Activated naive CD4-positive, alpha-beta T cell (primary cell): ENCODE measurements at places on chromosomes 1 and 21.

- no peak for DNase-seq
Measured at GRCh38 chr1:245679821-245680780, 525.3 kb downstream of the KIF26B start.

GRCh38 chr1:86324130-86324822 lies 71.8 kb downstream of the ODF2L start:
- no peak for DNase-seq

GRCh38 chr1:219534991-219535390 lies 77.9 kb downstream of the ZC3H11B start:
- DNase-seq = no peak

- no peak for DNase-seq
Measured at GRCh38 chr1:231628207-231628876, 1.8 kb downstream of the DISC1 start.

GRCh38 chr1:100415498-100415778 lies 63.1 kb downstream of the CDC14A start:
- no peak for DNase-seq

- no peak for DNase-seq
Measured at GRCh38 chr1:113190930-113191329, 117.9 kb downstream of the LRIG2 start.

- DNase-seq = no peak
Measured at GRCh38 chr1:27397749-27398148, 5.3 kb downstream of the GPR3 start.

GRCh38 chr1:20154301-20154831 lies 15.2 kb downstream of the PLA2G2F start:
- no peak for DNase-seq

DNA sequence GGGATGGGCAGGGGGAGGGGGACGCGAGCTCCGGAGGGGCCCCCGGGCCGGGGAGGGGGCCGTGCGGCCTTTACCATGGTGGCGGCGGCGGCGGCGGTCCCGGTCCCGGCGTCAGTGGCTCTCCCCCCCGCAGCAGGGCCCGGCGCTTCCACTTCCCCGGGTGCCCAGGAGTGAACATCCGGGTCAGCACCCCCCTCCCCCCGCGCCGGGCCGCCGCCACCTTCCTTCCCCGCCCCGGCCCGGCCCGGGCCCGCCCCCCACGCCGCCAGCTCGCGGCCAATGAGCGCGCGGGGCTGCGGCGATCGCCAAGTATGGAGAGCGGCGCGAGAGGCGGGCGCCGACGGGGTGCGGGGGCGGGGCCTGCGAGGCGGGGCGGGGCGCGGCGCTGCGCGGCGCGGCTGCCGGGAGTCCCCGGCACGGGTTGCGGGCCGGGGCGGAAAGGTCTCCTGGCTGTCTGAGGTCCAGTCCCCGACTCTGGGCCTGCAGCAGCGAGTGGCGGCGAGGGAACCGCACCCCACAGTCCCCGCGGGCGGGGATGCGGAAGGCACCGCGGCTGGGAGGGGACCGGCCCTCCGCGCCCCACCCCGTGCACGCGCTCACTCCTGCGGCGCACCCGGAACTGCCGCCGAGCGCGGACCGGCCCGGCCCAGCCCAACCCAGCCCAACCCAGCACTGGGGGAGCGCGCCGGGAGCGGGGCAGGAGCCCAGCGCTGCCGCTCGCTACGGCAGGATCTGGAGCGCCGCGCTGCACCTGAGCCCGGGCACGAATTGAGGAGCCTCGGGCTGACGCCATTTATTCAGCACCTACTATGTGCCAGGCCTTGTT lies at the start of gene CAPZB:
Gene CAPZB, minus strand, starts transcription at position 178 of the 826 bp plus-strand sequence. Its CDS starts 101 bp downstream, at position 77.
- peak; percentile 88 for DNase-seq

DNA sequence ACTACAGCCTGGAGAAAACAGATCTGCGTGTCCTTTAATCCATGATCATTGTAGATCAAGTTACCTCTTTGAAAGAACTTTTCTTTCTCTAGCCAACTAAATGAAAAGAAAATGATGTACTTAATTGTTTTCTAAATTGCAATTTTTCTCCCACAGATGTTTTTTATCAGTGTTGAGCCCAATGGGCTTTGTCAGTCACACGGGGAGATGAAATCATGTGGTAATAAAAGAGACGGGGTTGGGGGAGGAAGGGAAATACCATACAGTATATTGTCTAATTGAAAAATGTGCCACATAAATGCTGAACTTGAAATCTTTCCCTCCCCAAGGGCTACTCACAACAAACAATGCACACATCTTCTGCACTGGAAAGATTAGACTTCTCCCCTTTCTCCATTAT lies 58.4 kb downstream of the NTMT2 start:
- DNase-seq = no peak

- DNase-seq = no peak
Measured at GRCh38 chr21:14725219-14725618, 179.1 kb upstream of the SAMSN1 start.

DNA sequence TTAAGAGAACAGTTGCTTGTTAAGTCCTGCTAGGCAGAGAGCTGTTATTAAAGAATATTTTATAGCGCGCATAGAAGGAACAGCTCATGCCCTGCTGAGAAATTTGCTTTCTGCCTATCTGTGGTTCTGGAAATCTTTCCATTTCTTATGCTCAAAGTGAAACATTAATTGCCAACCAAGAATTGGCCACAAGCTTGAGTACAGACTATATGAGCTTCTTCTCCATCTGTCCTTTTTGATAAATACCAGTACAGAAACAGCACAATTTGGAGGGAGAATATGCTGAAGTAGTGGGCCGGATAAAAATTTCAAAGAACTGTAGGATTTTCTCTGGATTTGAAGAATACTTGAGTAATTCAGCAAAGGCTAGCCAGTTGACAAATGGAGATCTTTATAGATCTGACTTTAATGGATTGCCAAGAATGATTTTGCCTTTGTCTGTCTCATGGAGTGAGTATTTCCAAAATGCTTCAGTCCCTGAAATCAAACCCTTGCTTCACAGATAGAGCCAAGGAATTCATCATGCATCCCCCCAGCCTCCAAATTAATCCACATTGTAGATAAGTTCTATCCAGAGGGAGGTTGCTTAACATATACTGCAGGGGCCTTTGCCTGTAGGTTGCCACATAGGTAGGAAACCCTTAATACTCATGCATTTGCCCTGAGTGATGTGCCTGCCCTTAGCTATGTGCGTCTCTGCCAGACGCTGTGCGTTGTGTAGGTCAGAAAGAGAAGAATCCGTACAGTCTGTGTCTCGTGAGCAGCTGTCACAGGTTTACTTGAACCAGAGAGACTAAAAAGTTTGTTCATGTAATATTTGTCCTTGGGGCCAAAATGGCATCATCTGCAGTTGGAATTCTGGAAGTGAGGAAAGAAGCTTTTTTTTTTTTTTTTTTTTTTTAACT lies 44.2 kb downstream of the SMYD2 start:
- no peak for DNase-seq

DNA sequence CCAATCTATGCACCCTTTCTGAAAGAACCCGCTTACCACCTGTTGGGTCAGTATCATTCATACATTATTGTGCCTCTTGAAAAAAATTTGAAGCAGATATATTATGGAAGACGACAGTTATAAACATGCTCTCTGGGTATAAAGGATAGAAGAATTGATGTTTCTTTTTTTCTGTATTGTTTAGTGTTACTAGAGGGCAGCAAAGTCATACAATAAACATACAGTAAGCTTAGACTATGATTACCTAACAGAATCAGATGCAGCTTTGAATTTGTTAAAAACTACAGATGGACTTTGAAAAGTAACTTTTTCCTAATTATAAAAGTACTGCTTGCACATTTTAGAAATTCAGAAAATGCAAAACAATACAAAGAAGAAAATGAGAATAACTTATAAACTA lies 11.1 kb upstream of the PAXBP1 start:
- DNase-seq = no peak

DNA sequence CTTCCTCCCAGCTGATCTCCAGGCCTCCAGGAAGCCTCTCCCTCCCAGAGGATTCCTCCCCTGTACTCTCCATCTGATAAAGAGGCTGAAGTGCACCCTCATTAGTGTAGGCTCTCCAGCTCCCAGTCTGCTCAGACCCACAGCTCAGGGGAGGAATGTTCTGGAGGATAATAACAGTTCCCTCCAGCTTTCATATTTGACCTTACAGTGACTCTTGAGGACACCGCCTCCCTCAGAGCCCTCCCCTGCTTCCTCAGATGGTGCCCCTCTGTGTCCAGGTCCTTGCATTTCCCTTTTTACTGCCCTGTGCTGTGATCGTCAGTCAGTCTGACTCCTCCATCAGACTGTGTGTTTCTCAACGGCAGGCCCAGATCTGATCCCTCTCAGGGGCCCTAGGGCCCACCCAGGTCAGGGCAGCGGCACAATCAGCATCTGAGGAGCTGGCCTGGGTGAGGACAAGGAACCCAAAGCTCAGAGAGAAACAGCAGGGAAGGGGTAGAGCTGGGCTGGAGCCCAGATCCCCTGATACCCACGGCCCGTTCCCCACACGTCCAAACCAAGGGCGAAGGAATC lies 1.1 kb upstream of the SHISAL2A start:
- no peak for DNase-seq

GRCh38 chr1:52741259-52741658 lies 15.0 kb downstream of the ZYG11B start:
- DNase-seq = no peak

DNA sequence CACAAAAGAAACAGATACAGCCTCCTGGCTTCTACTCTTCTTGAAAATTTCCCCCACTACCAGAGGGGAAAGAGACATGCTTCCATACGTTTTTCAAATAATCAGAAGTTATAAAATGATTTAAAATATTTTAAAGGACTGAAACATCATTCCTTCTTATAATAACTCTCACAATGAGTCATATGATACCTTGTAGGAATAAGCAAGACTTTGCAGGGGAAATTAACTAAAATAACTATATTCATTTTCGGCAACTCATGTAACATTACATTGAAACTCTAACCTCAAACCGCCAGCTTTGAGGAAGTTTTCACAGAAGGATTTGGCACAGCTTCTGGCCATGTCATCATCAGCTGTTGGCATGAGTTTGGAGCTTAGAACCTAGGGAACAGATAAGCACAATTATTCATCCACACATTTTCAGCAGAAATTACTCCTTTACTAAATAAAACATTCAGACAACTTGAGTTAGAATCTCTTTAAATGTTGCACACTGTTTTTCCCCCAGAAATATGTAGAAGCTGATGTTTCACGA lies 85.9 kb downstream of the USP24 start:
- no peak for DNase-seq

DNA sequence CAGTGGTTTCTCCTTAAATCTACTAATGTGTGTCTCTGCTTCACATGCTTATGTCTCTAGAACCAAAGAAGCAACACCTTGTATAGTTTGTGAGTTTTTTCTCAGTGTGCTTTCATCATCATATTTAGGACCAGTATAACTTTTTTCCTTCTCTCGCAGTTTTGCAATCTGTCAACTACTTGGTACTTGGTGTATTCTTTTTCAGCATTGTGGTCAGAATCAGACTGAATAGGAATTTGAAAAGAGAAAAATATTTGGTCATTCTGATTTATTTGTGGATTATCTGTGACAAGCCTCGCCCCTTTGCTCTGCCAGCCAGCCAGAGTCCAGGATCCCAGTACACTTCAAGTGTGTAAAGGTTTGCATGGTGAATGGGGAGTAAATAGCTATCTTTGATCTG lies 122.3 kb downstream of the C1orf21 start:
- DNase-seq = no peak

DNA sequence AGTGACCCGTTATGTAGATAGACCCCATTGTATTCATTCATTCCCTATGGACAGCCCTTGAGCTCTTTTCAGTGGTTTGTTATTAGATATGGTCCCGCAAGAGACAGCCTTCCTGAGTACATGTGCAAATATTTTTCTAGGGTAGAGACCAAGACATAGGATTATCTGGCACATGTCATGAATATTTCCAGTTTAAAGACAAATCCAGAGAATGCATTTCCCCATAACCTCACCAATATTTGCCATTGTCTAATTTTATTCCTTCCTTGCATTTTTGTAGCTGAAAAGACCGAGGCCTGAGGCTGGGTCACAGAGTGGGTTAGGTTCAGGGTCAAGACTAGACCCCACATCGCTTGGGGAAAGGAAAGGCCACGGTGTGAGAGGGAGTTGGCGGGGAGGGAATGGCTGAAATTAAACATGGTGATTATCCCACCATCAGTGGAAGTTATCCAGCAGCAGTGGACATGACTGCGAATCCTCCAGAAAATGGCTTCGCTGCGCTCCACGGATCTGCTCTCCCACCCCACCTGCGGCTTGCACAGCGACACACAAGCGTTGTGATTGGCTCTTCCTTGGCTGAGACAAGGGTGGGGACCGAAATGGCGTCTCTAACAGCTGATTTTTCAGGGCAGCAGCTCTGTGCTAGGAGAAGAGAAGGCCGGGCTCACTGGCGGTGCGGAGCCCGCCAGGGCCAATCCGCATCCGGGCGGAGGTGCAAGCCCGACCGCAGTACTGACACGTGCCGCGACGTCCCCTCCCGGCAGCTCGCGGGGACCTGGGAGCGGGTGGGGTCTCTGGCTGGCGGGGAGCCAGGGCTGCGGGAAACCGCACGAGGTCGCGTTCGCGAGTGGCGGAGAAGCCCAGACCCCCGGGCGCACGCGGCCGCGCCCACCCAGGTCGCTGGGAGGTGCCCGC lies 16.1 kb upstream of the STMN1 start:
- peak; percentile 11 for DNase-seq

GRCh38 chr1:1253972-1254666 lies 7.6 kb upstream of the C1QTNF12 start:
- DNase-seq = no peak

GRCh38 chr1:221525749-221526148 lies 216.1 kb downstream of the DUSP10 start:
- no peak for DNase-seq

- no peak for DNase-seq
Measured at GRCh38 chr1:62621907-62622306, 24.6 kb downstream of the ANGPTL3 start.

GRCh38 chr1:39317111-39317510 lies 112.6 kb downstream of the MACF1 start:
- DNase-seq = no peak

- DNase-seq = no peak
Measured at GRCh38 chr1:60141276-60141675, 67.7 kb upstream of the C1orf87 start.

DNA sequence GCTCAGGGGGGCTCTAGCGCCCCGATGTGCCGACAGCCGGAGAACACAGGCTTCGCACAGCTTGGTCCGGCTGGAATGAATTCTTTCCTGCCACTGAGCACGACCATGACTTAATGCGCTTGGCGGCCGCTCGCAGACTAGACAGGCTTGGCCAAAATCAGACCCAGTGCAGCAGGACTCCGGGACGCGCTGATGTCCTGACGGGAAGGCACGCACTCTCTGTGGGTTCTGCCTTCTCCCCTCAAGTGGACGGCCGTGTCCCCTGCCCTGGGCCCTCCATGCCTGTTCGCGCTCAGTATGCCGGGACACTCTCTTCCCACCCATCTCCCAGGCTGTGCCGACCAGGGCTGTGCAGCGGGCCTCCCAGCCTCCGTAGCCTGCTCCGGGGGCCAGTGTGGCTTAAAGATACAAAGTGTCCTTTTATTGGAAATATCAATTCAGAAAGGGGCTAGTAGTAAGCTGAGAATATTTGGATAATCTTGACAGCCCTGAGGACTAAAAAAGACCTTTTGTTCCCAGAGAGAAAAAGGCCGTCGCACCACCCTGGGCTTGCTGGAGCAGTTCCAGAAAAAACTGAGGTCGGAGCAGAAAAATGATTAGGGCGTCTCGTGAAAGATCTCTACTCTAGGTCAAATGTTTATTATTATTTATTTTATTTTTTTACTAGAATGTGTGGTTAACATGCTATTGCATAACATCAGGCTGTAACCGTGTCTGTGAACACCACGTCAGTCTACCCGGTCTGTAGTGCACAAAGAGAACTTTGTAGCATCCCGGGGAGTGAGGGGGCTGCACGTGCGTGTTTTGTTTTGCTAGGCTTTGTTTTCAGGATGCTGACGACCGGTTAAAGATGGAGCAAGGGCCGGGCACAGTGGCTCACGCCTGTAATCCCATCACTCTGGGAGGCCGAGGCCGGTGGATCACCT lies 88.1 kb upstream of the ARHGEF16 start:
- no peak for DNase-seq
